Stimulated activated effector memory CD8-positive, alpha-beta T cell treated with anti-CD3 and anti-CD28 coated beads, Interleukin-12 subunit alpha, Interleukin-12 subunit beta, amount 100 ng/mL, for 72 hours (primary cell): ENCODE measurements at places on chromosomes 5 and 9.

- DNase-seq = peak; percentile 30
These were observed at the start of gene PTCH1 for GRCh38 chr9:95516734-95517558. Gene PTCH1 (minus strand): TSS chr9:95516971.

GRCh38 chr5:72624641-72625236, 117.5 kb upstream of the ZNF366 start:
- DNase-seq = no peak

GRCh38 chr5:175743676-175744210, 85.9 kb downstream of the HRH2 start:
- DNase-seq = no peak

GRCh38 chr5:18102733-18103132, 468.5 kb downstream of the TAF11L14 start:
- DNase-seq = no peak

DNA sequence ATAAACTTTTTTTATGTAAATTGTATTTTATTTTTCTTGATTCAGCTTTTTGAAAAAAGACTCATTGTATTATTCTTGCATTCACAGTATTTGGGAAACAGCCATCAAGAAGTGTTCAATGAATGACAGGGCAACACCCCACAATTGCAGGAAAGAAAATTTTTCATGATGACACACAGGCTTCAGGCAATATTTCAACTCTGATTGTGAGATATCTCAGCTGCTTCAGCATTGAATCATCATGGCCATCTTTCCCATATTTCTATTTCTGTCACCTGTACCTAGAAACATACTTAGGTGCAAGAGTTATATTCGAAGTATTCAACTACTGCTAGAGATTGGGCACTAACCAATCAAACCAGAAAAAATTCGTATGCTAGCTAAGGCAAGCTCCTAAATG, 446.0 kb downstream of the ISL1 start:
- DNase-seq = no peak

DNA sequence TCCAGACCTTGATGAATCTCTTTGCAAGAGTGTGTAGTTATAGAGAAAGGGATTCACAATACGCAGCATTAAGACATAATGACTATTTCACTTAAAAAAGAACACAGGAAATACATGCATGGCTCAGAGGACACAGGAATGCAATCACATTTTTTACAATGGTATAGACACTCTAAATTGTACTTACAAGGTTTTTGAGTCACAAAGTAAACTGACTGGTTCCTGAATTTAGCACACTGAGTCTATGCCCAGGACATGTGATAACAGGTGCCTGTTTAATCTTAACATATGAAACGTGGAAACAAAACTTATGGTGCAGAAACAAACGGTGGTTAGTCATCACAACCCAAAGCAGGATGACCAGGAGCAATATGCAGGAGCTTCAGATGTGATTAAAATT, 6.7 kb downstream of the EPB41L4A start:
- DNase-seq = no peak

DNA sequence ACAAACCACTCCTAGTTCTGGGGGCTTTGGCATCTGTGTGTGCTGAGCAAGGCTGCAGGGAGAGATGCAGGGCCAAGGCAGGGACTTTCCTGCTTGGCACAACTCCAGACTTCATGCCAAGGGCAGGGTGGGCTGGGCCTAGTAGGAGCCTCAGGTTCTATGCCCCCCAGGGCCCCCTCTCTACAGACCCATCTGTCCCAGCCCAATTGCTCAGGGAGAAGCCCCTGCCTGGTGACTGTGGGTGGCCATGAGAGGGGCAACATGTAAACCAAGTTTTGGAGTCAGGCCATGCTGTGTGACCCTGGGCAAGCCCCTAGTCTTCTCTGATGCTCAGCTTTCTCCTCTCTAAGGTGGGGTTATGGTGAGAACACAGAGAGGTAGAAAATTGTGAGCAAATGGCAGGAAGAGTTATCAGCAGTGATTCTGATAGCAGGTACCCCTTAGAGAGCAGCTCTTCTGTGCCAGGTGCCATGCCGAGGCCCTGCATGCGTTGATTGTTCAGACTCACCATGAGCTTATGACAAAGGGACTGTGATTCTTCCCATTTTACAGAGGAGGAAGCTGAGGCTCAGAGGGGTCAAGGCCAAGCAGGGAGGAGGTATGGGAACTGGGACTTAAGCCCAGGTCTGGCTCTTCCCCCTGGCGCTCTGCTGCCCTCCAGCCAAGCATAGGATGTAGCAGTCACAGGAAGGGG, 5.2 kb downstream of the OLFML2A start:
- peak; percentile 37 for DNase-seq

DNA sequence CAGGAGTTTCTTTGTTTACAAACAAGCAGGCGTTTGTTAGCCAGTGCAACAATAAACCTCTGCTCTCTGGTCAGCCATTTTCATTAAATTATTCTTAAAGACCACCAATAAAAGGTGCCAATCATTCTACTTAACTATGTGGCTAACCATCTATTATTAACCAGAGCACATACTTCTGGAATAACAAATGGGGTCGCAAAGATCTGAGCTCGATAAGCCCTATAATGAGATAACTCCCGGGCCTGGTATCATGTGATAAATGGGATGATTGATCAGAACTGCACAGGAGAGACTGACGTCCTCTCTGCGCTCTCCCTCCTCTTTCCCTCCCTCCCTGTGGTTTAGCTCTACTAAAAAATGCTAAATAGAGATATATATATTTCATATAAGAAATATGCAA, 488.2 kb downstream of the NTRK2 start:
- DNase-seq = no peak

DNA sequence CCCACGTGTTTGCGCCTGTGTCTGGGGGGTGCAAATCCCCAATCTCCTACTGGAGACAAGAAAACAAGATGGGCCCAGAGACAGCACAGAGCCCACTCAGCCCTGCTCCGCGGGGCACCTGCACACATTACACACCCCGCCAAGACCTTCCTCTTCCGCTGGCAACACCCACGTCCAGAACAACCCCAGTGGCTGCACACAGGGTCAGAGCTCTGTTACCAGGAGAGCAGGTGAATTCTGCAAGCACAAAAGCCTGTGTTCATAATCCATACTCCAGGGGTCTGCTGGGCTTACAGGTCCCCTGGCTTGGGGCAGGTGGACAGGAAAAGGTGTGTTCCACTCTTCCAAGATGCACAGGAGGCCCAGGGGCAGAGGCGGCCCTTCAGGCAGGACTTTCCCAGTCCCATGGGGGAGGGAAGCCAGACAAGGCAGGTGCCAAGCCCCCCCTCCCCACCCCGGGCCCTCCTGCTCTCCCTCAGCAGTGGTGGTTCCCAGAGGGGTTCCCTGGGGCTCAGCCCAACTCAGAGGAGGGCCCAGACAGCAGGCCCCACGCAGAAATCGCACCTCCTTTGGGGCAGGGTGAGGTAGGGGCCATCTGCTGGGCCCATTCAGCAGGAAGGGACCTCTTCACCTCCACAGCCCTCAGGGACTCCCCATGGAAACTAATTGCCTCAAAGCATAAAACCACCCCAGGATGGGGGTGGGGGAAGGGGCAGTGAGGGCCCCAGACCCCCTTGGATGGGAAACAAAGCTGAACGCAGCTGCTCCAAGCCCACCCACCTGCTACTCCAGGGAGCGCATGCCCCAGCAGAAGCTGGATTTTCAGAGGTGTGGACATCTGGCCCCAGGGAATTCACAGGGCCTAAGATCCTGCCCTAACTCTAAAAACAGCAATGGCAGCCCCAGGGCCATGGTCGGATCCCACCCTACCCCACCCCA, 105.3 kb downstream of the VAV2 start:
- DNase-seq = no peak

DNA sequence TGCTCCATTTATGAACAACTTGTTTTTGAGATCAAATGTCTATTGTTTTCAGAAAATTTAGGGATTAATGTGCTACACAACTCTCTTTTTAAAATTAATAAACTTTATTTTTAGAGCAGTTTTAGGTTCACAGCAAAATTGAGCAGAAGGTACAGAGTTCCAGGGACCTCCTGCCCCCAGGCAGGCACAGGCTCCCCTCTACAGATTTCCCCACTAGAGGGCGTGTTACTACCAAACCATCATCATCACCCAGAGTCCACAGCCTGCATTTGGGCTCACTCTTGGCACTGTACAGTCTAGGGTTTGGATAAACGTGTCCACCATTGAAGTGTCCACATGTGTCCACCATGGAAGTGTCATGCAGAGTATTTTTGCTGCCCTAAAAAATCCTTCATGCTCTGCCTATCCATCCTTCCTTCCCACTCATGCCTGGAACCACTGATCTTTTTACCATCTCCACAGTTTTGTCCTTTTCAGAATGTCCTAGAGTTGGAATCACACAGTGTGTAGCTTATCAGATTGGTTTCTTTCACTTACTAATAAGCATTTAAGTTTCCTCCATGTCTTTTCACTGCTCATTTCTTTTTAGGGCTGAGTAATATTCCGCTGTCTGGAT, 61.7 kb downstream of the MRPL36 start:
- peak; percentile 39 for DNase-seq

DNA sequence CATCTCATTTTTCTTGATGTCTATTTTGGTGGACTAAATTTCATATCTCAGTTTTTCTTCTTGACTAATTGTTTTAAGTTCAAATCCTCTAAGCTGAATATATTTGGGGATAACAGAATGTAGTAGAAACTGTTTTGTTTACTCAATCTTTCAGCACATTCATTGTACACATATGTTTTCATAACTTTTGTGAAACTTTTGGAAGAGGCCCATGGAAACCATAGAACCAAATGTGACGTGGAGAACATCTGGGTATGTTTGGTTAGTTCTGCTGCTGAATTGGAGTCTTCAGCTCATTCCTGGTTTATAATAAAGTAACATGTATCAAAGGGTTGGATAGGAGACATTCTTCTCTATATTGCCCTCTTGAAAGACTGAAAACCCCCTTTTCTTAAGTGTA, 88.4 kb downstream of the CCDC171 start:
- no peak for DNase-seq
